ENCODE measurements at places on chromosomes 5 and 9.

DNA sequence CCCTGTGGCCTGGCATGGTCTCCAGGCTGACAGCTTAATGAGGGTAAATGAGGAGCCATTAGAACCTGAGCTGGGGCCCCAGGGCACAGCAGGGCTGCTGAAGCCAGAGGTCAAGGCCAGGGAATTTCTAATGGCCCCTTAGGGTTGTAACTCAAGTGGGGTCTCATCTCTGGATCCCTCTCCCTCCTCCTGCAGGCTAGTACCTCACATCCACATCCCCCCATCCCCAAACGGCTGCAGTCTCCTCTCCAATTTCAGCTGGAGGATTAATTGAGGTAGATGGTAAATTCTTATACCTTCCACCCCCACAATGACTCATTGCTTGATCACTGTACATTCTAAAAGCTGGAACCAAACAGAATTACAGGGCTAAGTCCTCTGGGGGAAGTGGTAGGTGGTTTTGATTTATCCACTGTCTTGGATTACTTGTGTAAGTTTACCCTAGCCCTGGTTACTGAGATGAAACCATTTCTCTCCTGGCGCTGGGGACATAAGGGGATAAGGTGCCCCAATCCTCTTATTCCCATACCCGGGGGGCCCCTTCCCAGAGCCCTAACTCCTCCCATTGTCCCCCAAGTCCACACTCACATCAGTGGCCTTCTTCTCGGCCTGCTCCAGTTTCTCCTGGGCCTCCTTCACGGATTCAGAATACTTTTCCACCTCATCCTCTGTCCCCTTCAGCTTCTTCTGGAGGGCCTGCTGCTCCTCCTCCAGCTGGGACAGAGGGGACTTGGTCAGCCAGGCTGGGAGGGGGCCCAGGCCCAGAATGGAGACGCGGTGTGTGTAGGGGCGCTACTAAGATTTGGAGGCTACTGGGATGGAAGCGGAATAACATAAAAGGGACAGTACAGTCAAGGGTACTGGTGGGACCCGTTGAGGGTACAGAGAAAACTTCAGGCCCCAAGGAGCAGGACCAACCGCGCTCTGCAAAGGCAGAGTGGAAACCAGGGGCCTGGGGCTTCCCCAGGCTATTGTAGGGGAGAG, 875 bp downstream of the TPM2 start:
- peak; percentile 54 for ATAC-seq

DNA sequence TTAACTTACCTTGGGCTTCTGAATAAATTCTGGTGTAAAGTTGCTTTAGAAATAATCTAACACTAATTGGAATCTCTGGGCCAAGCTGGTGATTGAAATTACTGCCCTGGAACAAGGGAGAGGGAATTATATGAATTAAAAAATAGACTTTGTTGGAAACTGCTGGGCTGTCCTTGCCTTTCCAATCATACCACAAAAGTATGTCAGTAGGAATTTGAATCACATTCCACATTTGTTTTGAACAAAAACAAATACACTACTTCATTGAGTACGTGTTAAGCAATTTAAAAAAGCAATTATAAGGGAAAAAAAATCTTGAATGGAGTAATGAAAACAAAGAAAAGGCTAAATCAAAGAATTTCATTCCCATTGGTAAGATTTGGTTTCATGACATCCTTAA, 102.5 kb upstream of the SREK1 start:
- no peak for ATAC-seq

- ATAC-seq, result peak; percentile 83
Observed at GRCh38 chr9:136629879-136630661, 32.6 kb upstream of the EGFL7 start.

- peak; percentile 35 for ATAC-seq
Observed at GRCh38 chr5:66143473-66144073, 527 bp upstream of the SREK1 start.

DNA sequence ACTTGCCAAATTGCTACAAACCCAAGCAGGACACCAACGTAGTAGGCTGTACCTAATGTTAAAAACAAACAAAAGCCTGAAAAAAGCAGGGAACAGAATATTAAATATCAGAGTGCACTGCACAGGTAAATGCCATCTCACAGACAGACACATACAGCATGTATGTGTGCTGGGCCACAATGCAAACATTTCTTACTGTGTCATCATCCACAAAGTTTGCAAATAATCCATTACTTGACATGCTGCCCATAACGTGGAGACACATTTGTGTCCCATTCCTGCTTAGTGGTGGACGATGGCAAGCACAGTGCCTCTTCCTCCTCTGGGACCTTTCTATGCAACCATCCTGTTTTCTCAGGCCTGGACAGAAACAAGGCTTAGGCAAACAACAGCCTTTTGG, 44.7 kb downstream of the GOLM1 start:
- no peak for ATAC-seq

- ATAC-seq, result no peak
Observed at GRCh38 chr9:79880626-79881025, 308.9 kb downstream of the TLE4 start.

GRCh38 chr5:126359884-126360283, 63.3 kb upstream of the GRAMD2B start:
- no peak for ATAC-seq

GRCh38 chr5:111364992-111365391, 140.8 kb downstream of the CAMK4 start:
- no peak for ATAC-seq

- ATAC-seq, result no peak
Observed at GRCh38 chr5:33840927-33841547, 50.8 kb downstream of the ADAMTS12 start.

- no peak for ATAC-seq
Observed at GRCh38 chr5:98096155-98096554, 677.3 kb upstream of the RGMB start.

Measured in SK-N-SH treated with all-trans-retinoic acid at 6 μM for 48 hours (cell line).